ENCODE measurements at places on chromosomes 1 and 21. TPM values are rescaled to one million over a fixed set of nuclear protein-coding genes. Genes with fewer than 3 reads are reported as not detected.

SLC35F3 gene
- not detected for total RNA-seq

TATDN3 gene
- 16.6 TPM for total RNA-seq

FALEC gene
- total RNA-seq: not detected

TSPAN2 gene
- total RNA-seq: 3.6 TPM

CD1B gene
- total RNA-seq: not detected

RGS8 gene
- not detected for total RNA-seq

ZSWIM5 gene
- total RNA-seq: 0.30 TPM

ARTN gene
- 0.15 TPM for total RNA-seq

CFAP126 gene
- total RNA-seq: not detected

HCRTR1 gene
- total RNA-seq: under 0.01 TPM

ATAD3C gene
- not detected for total RNA-seq

ZNF691 gene
- total RNA-seq: 11.7 TPM

OR2L5 gene
- not detected for total RNA-seq

UBL4B gene
- total RNA-seq: not detected

AADACL3 gene
- total RNA-seq: not detected

PTGER3 gene
- total RNA-seq: 0.32 TPM

ALX3 gene
- not detected for total RNA-seq

OR6K2 gene
- total RNA-seq: not detected

GJA5 gene
- total RNA-seq: 162 TPM

C1orf174 gene
- total RNA-seq: 42.9 TPM

COL16A1 gene
- total RNA-seq: 35.6 TPM

OLIG2 gene
- not detected for total RNA-seq

PPOX gene
- total RNA-seq: 16.3 TPM

CCDC27 gene
- not detected for total RNA-seq

SAMSN1 gene
- 9.4 TPM for total RNA-seq

DISP3 gene
- under 0.01 TPM for total RNA-seq

WRAP73 gene
- 23.4 TPM for total RNA-seq

RAB7B gene
- total RNA-seq: 0.15 TPM

TNFRSF25 gene
- total RNA-seq: 11.4 TPM
